ENCODE measurements at places on chromosomes 7 and 10. TPM values are rescaled to one million over a fixed set of nuclear protein-coding genes. Genes with fewer than 3 reads are reported as not detected.

HABP2 gene
- total RNA-seq: 0.31 TPM

ALOX5 gene
- 0.62 TPM for total RNA-seq

ASAH2 gene
- total RNA-seq: 1.7 TPM

CAV1 gene
- 12.0 TPM for total RNA-seq

PDE6C gene
- not detected for total RNA-seq

GRCh38 chr7:1535100-1535458, 4.6 kb downstream of the MAFK start:
- DNase-seq: no peak

DNA sequence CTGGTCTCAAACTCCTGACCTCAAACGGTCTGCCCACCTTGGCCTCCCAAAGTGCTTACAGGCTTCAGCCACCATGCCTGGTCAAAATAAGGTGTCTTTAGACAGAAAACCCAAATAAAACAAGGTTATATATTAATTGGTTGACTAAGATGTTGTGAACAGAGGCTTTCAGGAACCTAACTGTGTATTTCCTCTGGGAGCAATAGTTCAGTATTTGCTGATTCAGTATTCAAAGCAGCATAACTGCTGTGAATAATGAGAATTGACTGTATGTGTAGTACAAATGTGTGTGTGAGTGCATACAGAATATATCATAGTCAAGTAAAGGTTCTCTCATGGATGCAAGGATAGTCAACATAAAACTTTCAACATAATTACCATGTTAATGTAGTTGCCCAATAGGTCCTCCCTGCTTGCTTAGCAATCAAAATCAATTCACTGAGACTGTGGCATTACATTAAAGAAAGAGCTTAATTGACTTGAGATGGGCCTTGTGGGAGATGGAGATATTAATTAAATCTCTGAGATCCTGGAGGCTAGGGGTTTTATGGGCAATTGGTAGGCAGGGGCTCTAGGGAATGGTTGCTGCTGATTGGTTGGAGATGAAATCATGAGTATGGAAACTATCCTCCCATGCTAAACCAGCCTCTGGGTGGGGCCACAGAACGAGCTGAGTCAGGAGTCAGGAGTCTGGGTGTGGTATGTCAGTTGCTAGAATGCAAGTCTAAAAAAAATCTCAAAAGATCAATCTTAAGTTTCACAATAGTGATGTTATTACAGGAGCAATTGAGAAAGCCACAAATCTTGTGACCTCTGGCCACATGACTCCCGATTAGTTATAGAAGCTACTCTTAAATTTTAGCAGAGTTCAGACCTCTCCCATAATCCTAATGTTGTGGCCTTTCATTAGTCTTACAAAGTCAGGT, 162.7 kb downstream of the AKR1D1 start:
- no peak for DNase-seq

DNA sequence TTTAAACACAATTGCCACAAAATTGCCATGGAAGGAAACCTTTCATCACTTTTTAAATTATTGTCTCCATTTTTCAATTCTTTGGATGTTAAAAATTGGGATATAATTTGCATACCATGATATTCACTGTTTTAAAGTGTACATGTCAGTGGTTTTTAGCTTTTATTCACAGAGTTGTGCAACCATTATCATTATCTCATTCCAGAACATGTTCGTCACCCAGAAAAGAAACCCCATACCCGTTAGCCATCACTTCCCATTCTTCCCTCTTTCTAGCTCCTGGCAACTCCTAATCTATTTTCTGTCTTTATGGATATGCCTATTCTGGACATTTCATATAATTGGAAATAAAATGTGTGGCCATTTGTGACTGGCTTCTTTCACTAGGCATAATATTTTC, 260.3 kb upstream of the FERD3L start:
- no peak for DNase-seq

- no peak for DNase-seq
These were observed 144.7 kb upstream of the LYZL2 start for GRCh38 chr10:30774261-30774660.

GRCh38 chr10:24851629-24852028, 100.8 kb downstream of the PRTFDC1 start:
- no peak for DNase-seq

DNA sequence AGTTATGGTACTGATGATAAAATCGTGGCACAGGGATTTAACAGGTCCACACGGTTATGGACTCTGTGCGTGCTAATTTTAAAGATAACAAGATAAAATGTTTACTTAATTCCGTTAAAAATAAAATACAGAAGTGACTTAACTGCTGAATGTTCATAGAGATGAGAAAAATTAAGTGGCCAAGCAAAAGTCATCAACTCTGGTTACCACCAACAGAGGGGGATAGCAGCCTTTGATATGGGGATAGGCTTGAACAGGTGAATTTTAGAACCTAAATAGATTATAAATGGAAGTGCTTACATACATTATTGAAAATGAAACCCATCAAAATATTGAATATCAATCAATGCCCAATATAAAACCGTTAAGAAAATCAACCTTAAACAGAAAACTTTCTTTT, 245.0 kb downstream of the WDR37 start:
- no peak for DNase-seq

- no peak for DNase-seq
These were observed 6.6 kb upstream of the KLF14 start for GRCh38 chr7:130740606-130741005.

DNA sequence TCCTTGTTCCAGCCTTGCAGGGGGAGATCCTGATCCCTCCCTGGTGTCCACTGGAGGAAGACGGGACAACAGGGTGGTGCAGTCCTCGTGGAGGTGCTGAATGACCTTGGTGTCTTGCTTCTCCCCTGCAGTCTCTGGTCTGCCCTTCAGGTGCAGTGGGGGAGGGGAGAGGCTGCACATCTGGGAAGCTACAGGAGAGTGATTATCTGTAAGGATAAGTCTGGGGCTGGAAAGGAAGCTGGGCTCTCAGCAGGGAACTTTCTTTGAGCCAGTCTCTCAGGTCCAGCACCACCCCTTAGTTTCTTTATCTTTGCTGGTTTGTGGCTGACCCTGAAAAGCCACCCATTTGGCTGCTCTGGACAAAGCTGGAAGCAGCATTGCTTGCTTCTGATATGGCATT, 275.6 kb downstream of the CCSER2 start:
- DNase-seq: no peak

GRCh38 chr7:30694218-30694745, 12.0 kb upstream of the CRHR2 start:
- DNase-seq: no peak

DNA sequence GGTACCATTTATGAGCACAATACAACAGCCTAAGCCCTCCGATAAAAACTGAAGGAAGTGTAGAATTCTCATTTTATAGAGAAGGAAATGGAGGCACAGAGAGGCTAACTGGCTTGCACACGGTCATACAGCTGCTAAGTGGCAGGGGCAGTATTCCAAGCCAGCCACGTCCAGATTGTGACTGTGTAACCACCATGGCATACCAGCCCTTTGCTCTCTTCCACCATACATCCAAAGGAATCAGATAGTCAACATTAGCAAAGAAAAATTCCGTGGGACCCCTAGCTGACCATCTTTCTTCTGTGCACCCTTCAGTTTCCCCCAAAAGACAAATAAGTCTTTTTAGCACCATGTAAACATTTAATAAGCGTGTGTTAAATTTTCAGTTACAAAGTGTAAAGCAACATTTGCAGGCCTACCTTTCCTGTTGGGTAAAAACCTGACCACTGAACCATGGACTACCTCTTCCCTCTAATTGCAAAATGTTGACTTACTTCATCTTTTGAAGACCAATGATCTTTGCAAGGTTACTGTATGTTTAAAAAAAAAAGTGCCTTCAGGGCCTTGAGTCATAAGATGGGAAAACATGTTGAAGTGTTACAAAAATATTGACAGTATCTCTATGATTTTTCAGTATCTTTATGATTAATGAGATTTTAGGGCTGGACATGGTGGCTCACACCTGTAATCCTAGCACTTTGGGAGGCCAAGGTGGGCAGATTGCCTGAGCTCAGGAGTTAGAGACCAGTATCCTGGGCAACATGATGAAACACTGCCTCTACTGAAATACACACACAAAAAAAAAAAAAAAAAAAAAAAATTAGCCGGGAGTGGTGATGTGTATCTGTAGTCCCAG, 24.3 kb upstream of the PDZD8 start:
- no peak for DNase-seq

GRCh38 chr10:44865289-44865671, 45.9 kb upstream of the TMEM72 start:
- DNase-seq: no peak

- DNase-seq: no peak
These were observed 72.1 kb downstream of the DNMBP start for GRCh38 chr10:99937630-99938029.
